ENCODE measurements at places on chromosomes 7 and 10. TPM values are rescaled to one million over a fixed set of nuclear protein-coding genes. Genes with fewer than 3 reads are reported as not detected.

The PROSER2 gene
- polyA plus RNA-seq, result not detected

The FANK1 gene
- 0.23 TPM for polyA plus RNA-seq

The CTAGE15 gene
- not detected for polyA plus RNA-seq

The CNOT4 gene
- polyA plus RNA-seq, result 10.7 TPM

The SRRM3 gene
- polyA plus RNA-seq, result not detected

The SEMA3E gene
- not detected for polyA plus RNA-seq

The TMEM72 gene
- not detected for polyA plus RNA-seq

The OPN1SW gene
- not detected for polyA plus RNA-seq

The BTBD16 gene
- not detected for polyA plus RNA-seq

The GRID2IP gene
- polyA plus RNA-seq, result 0.72 TPM

The ANKRD7 gene
- polyA plus RNA-seq, result not detected

The C7orf57 gene
- not detected for polyA plus RNA-seq

The GARS1 gene
- polyA plus RNA-seq, result 89.4 TPM

The ADK gene
- 37.2 TPM for polyA plus RNA-seq

The PDAP1 gene
- 51.5 TPM for polyA plus RNA-seq

The TRPV5 gene
- not detected for polyA plus RNA-seq

The LEP gene
- not detected for polyA plus RNA-seq

The VWDE gene
- polyA plus RNA-seq, result 0.03 TPM

The STOX1 gene
- 0.07 TPM for polyA plus RNA-seq

The LHFPL3 gene
- not detected for polyA plus RNA-seq

The CRCP gene
- polyA plus RNA-seq, result 26.5 TPM

The IGF2BP3 gene
- polyA plus RNA-seq, result 0.50 TPM

The CUX1 gene
- polyA plus RNA-seq, result 10.8 TPM

The LSM5 gene
- 40.3 TPM for polyA plus RNA-seq

The ZPBP gene
- 0.55 TPM for polyA plus RNA-seq

The CRHR2 gene
- polyA plus RNA-seq, result not detected

The CELF2 gene
- polyA plus RNA-seq, result 69.3 TPM

The DPYSL4 gene
- polyA plus RNA-seq, result 0.03 TPM

The TAS2R4 gene
- 0.22 TPM for polyA plus RNA-seq

The COBL gene
- polyA plus RNA-seq, result not detected

The ARHGAP22 gene
- 1.9 TPM for polyA plus RNA-seq

The MRC1 gene
- polyA plus RNA-seq, result not detected
